ENCODE measurements at places on chromosomes 1 and 21. TPM values are rescaled to one million over a fixed set of nuclear protein-coding genes. Genes with fewer than 3 reads are reported as not detected.

GRCh38 chr1:197394831-197395608 lies 127.0 kb downstream of the CRB1 start:
- DNase-seq, result no peak

The CD84 gene
- 2.4 TPM for total RNA-seq

GRCh38 chr1:161705537-161705936 lies 1.5 kb upstream of the FCRLA start:
- DNase-seq, result no peak

- DNase-seq, result no peak
Measured at GRCh38 chr1:17545356-17545755, 5.9 kb downstream of the ARHGEF10L start.

The CCDC190 gene
- 0.59 TPM for total RNA-seq

The ZBTB8A gene
- total RNA-seq, result 3.0 TPM

DNA sequence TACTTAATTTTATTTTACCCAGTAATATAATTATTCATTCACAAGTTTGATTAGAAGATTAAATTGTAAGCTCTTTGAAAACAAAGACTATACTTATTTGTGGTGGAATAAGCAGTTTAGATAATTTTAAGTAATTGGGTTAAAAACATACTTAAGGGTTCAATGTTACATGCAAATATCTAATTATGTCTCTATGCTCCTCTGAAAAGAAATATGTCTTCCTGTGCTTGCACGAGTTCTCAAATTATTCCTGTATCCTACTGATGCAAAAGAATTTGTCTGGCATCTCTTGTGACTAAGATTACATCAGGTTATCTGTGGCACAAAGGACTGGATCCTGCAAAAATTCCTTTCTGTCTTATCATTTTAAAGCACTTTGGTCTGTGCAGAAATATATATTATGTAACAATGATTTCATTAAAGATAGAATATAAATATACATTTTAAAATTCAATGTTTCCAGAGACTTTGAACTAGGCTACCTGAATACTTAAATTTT lies 416.7 kb downstream of the COL11A1 start:
- DNase-seq, result no peak

- DNase-seq, result no peak
Measured at GRCh38 chr1:102071451-102071850, 74.7 kb upstream of the OLFM3 start.

- no peak for DNase-seq
Measured at GRCh38 chr1:57590978-57591377, 167.1 kb upstream of the DAB1 start.

The C1orf141 gene
- total RNA-seq, result not detected

The DESI2 gene
- 23.0 TPM for total RNA-seq

DNA sequence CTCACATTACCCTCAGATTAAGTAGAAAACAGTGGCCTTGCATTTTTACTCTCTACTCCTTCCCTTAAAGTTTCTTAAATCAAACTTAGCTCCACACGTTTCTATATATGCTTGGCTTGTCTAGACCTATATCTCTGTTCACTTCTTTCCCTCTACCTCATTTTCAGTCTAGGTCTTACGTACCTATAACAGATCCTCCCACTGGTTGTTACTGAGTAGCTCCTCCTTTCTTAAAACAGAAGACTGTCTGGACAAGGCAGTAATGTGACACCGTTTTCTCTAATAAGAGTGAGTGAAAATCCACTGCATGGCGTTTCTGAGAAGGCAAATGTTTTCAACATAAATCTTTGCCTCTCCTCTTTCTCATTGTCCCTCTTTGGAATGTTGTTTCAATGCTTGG lies 211.7 kb upstream of the POGK start:
- DNase-seq, result no peak
